ENCODE measurements at places on chromosomes 16 and 17.
A peak's percentile ranks its signal among the peaks of the same experiment; 100 is the strongest.

DNA sequence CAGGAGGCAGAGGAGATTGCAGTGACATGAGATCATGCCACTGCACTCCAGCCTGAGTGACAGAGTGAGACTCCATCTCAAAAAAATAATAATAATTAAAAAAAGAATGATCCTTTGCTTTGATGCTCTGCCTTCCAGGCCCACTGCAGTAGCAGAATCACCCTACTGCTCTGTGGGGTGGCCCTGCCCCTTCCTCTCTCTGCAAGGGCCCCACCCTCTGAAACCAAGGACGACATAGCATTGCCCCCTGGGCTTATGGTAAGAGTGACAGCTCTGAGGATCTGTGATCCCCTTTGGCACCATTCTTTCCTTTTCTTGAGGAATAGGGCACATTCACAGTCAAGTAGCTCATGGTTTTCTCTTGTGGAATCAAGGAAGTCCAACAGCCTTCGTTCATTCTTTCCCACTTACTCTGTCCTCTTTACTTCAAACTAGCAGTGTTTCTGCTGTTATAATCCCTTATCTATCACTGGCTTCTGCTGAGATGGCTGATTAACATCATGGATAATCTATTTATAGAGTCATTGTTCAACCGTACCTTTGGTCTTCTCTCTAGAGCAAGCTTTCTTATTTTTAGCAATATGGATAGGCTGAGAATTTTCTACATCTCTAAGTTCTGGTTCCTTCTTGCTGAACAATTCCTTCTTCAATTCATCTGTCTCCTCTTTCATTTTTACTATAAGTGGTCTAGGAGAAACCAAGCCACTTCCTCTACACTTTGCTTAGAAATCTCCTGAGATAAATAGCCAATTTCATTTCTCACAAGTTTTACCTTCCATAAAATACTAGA is 14.1 kb downstream of the RAD51C start:
- H3K27ac ChIP-seq, result peak overlapping the region; percentile 86
- H3K4me1 ChIP-seq, result peaks cover 40% of the 10 kb centered on the region
- H3K27me3 ChIP-seq, result no peaks in the 10 kb centered on the region
- DNase-seq, result no peak
- H3K4me3 ChIP-seq, result peak overlapping the region; percentile 84

DNA sequence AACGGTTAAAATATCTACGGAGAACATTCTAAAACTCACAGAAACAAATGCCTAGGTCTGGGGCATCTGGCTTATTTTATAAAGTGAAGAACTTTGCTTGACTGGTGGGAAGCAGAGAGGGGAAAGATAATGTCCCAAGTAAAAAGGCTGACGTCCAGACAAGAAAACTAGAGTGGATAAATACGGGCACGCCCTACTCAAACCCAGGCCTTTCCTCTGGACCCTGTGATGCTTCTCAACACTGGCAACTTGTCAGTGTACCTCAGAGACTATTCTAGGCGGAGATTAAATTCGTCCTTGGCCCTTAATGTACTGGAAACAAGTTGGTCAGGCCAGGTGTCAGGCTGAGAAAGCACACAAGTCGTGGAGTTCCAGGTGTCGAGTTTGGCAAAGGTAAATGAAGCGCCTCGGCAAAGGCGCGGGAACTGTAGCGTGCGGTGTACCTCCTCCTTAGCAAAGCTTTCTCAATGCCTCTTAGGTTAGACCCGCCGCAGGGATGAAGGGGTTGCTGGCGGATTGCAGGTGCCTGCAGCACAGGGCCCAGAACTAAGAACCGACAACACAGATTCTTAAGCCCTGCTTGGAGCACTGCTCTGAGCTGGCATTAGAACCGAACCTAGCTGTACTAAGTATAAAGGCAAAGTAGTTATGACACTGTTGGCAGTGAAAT is 668 bp upstream of the UNK start:
- H3K4me3 ChIP-seq, result peak overlapping the region; percentile 90
- H3K36me3 ChIP-seq, result peaks cover 12% of the 10 kb centered on the region
- H3K4me1 ChIP-seq, result peaks cover 59% of the 10 kb centered on the region
- peak overlapping the region; percentile 98 for H3K27ac ChIP-seq
- peak; percentile 33 for DNase-seq
- no peaks in the 10 kb centered on the region for H3K27me3 ChIP-seq

DNA sequence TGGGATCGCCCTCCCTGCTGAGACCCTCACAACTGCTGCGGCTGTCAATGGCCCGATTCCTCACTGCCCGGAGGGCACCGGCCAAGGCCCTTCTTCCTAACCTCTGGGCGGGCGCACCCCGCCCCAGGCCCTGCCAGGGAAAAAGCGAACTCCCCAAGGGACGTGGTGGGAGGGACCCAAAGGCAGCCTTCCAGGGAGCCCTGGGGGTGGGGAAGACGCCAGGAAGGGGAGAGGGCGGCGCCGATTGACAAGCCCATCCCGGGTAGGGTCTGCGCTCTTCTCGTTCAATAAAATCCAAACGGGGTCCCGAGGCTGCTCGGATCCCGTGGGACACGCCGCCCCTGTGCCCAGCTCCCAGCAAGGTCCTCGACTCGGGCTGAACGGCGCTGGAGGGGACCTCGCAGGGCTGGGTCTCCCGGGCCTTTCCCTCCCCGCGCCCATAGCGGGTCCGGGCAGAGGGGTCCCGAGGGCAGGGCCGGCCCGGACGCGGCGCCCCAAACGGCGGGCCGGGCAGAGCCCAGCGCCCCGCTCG is 416 bp downstream of the KIFC3 start:
- peaks cover 23% of the 10 kb centered on the region for H3K4me1 ChIP-seq
- peaks cover 57% of the 10 kb centered on the region for H3K27me3 ChIP-seq
- H3K36me3 ChIP-seq, result peaks cover 3% of the 10 kb centered on the region

DNA sequence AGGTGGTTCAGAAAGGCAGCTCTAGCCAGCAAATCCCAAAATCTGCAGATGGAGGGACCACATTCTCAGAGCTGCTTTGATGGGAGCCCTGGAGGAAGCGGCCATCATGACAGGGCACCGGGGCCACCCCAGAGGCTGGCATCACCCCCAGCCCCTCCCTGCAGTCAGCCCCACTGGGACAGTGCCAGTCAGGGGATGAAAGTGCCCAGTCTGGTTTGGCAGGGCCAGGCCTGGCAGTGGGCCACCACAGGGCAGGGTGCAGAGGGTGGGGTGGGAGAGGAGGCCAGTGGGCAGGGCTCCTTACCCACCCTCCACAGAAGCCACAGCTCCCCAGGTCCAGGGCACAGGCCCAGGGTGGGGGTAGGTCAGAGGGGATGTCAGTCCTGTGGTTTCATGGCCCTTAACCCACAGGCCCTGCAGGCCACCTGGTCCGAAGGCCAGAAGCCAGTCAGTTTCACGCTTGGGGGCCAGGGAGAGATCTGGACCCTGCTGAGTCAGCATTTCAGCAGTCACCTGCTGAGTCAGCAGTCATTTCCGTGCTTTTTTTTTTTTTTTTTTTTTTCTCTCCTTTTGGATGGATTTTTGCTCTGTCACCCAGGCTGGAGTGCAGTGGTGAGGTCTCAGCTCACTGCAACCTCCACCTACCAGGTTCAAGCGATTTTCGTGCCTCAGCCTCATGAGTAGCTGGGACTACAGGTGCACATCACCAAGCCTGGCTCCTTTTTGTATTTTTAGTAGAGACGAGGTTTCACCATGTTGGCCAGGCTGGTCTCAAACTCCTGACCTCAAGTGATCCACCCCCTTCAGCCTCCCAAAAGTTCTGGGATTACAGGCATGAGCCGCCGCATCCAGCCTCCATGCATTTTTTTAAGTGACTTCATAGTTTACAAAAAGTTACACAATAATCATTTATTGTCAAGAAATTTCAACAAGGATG is 10.4 kb downstream of the SLC25A10 start:
- no peak for DNase-seq
- H3K36me3 ChIP-seq, result peaks cover 1% of the 10 kb centered on the region
- H3K4me3 ChIP-seq, result no peak overlapping the region
- no peak overlapping the region for H3K27ac ChIP-seq
- H3K27me3 ChIP-seq, result peaks cover 12% of the 10 kb centered on the region
- H3K4me1 ChIP-seq, result peaks cover 3% of the 10 kb centered on the region

- peaks cover 6% of the 10 kb centered on the region for H3K4me1 ChIP-seq
- H3K27me3 ChIP-seq, result no peaks in the 10 kb centered on the region
- peaks cover 2% of the 10 kb centered on the region for H3K36me3 ChIP-seq
- DNase-seq, result no peak
- H3K4me3 ChIP-seq, result no peak overlapping the region
- no peak overlapping the region for H3K27ac ChIP-seq
These were observed 6.4 kb downstream of the FCSK start for GRCh38 chr16:70460737-70461261.

GRCh38 chr17:42153919-42154742 is 658 bp downstream of the RAB5C start:
- H3K36me3 ChIP-seq, result peaks cover 4% of the 10 kb centered on the region
- H3K27me3 ChIP-seq, result no peaks in the 10 kb centered on the region
- H3K4me3 ChIP-seq, result peak overlapping the region; percentile 91

GRCh38 chr16:50747207-50747956 is 5.5 kb downstream of the CYLD start:
- H3K4me3 ChIP-seq, result peak overlapping the region; percentile 94
- H3K36me3 ChIP-seq, result peaks cover 14% of the 10 kb centered on the region
- DNase-seq, result no peak
- H3K27ac ChIP-seq, result peak overlapping the region; percentile 84
- H3K27me3 ChIP-seq, result no peaks in the 10 kb centered on the region

- DNase-seq, result no peak
- no peak overlapping the region for H3K27ac ChIP-seq
- H3K27me3 ChIP-seq, result peaks cover 22% of the 10 kb centered on the region
- H3K4me3 ChIP-seq, result no peak overlapping the region
- peaks cover 7% of the 10 kb centered on the region for H3K4me1 ChIP-seq
These were observed 5.2 kb upstream of the PIPOX start for GRCh38 chr17:29037739-29038084.

GRCh38 chr17:38452719-38453118 is 24.5 kb downstream of the ARHGAP23 start:
- peak overlapping the region; percentile 14 for H3K4me3 ChIP-seq
- H3K27me3 ChIP-seq, result peaks cover 41% of the 10 kb centered on the region
- no peak overlapping the region for H3K27ac ChIP-seq
- H3K36me3 ChIP-seq, result no peaks in the 10 kb centered on the region
- H3K4me1 ChIP-seq, result peaks cover 13% of the 10 kb centered on the region
- DNase-seq, result no peak

DNA sequence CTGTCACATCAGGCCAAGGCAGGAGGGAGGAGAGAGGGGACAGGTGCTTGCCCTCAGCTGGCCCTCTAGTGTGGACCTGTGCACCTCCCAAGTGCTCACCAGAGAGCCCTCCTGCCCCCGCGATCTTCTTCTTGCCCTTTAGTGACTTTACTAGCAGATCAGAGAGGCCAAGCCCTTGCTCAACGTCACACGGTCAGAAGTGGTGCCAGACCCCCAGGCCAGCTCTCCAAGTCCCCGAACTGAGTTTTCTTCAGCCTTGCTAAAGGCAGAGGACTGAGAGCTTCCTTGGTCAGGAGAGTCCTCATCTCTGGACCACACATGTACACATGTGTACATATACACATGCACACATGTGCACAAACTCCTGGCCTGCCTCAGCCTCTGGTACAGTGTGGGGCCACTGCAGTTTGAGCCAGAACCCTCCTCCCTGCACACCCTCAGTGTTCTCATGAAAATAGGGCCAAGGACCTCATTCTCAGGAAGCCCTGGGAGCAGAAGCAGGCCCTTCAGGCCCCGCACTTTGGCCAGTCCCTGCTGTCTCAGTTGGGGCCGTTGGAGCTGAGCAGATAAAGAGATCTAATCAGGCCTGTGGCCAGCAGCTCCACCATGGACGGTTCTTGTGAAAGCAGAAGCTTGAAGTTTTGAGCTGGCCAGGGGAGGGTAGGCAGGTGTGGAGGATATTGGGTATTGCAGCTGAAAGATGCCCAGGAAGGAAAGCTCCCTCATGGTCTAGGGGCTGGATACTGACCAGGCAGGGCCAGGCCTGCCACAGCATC is 7.4 kb upstream of the EPX start:
- no peaks in the 10 kb centered on the region for H3K36me3 ChIP-seq
- no peak overlapping the region for H3K27ac ChIP-seq
- no peak overlapping the region for H3K4me3 ChIP-seq
- no peak for DNase-seq

- H3K36me3 ChIP-seq, result no peaks in the 10 kb centered on the region
- H3K4me3 ChIP-seq, result peak overlapping the region; percentile 13
- H3K4me1 ChIP-seq, result peaks cover 6% of the 10 kb centered on the region
- peaks cover 18% of the 10 kb centered on the region for H3K27me3 ChIP-seq
- H3K27ac ChIP-seq, result no peak overlapping the region
- DNase-seq, result peak; percentile 73
These were observed 31.1 kb upstream of the SLC47A1 start for GRCh38 chr17:19502517-19502916.

GRCh38 chr16:24973809-24974461 is 41.2 kb downstream of the ARHGAP17 start:
- DNase-seq, result no peak
- peaks cover 2% of the 10 kb centered on the region for H3K36me3 ChIP-seq
- H3K27me3 ChIP-seq, result no peaks in the 10 kb centered on the region
- peaks cover 32% of the 10 kb centered on the region for H3K4me1 ChIP-seq
- no peak overlapping the region for H3K4me3 ChIP-seq
- peak overlapping the region; percentile 75 for H3K27ac ChIP-seq

- no peak overlapping the region for H3K27ac ChIP-seq
- no peak for DNase-seq
- no peaks in the 10 kb centered on the region for H3K27me3 ChIP-seq
- no peaks in the 10 kb centered on the region for H3K36me3 ChIP-seq
- peaks cover 9% of the 10 kb centered on the region for H3K4me1 ChIP-seq
These were observed 8.4 kb upstream of the MEOX1 start for GRCh38 chr17:43669971-43670644.

DNA sequence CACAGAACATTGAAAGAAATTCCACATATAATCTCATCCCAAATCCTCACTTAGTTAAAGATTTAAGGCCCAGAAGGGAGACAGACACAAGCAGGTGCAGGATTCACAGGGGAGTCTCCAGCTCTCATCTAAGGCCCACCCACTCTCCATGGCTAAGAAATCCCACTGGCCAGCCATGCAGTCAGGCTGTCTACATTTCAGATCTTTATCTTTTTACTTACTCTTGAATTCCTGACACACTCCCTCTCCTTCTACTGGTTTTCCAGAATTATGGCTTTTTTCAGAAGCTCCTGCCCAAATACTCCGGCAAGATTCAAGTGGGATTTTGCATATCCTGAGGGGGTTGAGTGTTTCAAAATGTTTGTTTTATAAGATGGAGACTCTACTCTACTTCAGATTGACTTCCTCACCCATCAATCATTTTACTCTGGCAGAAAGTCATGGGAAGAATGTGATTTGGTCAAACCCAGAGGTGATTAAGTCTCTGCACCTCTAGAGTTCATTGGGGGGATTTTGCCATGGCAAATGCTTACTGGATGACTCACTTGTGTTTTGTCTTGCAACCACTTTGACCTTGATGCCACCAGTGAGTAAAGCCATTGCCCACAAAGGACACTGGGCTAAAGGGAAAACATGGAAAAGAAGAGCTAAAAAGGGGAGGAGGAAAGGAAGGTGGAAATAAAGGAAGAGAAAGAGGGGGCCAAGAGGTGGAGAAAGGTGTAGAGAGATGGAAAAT is 688.8 kb upstream of the SALL1 start:
- no peaks in the 10 kb centered on the region for H3K4me1 ChIP-seq
- no peaks in the 10 kb centered on the region for H3K36me3 ChIP-seq
- no peak overlapping the region for H3K4me3 ChIP-seq
- no peaks in the 10 kb centered on the region for H3K27me3 ChIP-seq
- no peak overlapping the region for H3K27ac ChIP-seq

GRCh38 chr16:23406546-23407240 is 46.3 kb downstream of the COG7 start:
- H3K4me3 ChIP-seq, result no peak overlapping the region
- no peaks in the 10 kb centered on the region for H3K4me1 ChIP-seq
- H3K36me3 ChIP-seq, result peaks cover 7% of the 10 kb centered on the region
- H3K27me3 ChIP-seq, result no peaks in the 10 kb centered on the region

- peaks cover 89% of the 10 kb centered on the region for H3K4me1 ChIP-seq
- no peaks in the 10 kb centered on the region for H3K27me3 ChIP-seq
- peak overlapping the region; percentile 44 for H3K4me3 ChIP-seq
- no peak for DNase-seq
These were observed 24.3 kb downstream of the STAT3 start for GRCh38 chr17:42363767-42364585.
